ENCODE measurements at places on chromosomes 7 and 10.

DNA sequence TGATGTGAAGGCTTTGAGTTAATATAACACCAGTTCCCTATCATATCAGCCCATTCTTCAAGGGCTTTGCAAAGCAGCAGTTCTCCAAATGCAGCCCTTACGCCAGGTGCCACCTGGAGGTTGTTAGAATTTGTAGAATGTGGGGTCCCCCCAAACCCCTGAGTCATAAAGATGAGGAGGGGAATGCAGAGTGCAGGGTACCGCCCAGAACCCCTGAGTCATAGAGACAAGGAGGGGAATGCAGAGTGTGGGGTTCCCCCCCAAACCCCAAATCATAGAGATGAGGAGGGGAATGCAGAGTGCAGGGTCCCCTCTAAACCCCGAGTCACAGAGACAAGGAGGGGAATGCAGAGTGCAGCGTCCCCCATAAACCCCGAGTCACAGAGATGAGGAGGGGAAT is 605.8 kb downstream of the PTPRN2 start:
- no peak for DNase-seq

- no peak for DNase-seq
Measured at GRCh38 chr10:118922226-118922625, 107.3 kb upstream of the NANOS1 start.

DNA sequence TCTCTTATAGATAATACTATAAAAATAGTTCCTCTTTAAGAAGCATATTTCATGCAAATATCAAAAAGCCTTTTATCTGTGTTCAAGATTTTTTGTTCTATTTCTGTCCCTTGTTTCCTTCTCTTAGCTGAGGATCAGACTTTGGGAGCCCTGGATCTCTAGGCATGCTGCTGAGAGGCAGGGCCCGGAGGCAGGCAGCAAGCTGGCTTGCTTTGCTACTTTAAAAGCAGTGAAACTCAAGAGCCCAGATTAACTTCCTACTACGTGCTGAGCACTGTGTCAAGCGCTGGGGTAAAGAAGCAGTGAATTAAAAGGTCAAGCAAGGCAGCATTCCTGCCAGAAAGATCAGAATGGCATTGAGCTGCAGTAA is 31.0 kb upstream of the ARID5B start:
- DNase-seq: no peak

DNA sequence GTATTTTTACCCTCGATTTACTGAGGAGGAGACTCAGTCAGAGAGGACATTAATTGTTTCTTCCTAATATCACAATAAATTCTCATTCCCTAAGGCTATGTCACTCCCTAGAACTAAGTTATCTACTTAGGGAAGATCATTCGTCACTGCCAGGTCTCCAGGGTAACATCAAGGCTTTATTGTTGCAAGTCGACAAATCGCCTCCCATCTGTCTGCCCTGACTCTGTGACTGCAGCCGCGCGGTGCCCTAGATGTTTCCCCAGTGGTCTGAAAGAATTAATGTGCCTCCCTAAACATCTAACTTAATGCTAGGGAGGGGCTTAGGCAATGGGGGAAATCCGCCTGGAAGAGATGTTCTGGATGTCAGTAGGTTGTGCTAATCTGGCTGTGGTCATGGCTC is 558.8 kb upstream of the C7orf33 start:
- no peak for DNase-seq

- no peak for DNase-seq
Measured at GRCh38 chr10:69348816-69349541, 67.7 kb downstream of the TACR2 start.
